ENCODE measurements at places on chromosomes 1 and 21. TPM values are rescaled to one million over a fixed set of nuclear protein-coding genes. Genes with fewer than 3 reads are reported as not detected.

DNA sequence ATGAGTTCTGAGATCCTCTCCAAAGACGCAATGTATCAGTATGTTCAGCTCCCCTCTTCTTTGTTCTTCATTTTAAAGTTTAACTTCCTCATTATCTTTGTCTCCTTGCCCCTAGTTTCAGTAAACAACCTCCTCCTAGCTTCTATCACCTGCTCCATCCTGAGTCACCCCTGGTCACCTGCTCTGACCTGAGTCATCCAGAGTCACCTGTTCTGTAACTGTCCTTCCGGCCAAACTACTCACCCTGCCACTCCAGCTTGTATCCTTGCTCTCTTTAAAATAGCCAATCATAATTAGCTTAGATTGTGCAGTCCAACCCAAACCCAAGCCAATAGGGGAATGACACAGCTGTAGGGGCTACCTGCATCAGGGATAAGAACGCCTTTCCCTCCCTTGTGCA lies 332.0 kb downstream of the OLFM3 start:
- no peak for DNase-seq
- H3K4me1 ChIP-seq = no peaks in the 10 kb centered on the region
- H3K36me3 ChIP-seq = no peaks in the 10 kb centered on the region
- no peaks in the 10 kb centered on the region for H3K27me3 ChIP-seq

DNA sequence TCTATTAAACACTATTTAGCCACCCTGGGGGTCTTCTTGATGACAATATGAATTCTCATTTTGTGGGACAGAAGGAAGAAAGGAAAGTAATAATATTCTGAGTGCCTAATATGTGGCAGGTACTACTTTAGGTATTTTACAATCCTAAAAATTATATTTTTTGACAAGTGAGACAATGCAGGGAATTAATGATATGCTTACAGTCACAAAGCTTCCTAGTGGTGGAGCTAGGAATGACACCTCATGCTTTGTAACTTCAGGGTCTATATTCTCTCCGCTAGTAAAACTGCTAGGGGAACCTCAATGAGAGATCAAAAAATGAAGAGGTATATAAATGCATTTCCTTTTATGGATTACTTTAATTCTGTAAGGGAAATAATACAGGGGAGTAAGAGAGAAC lies 44.3 kb downstream of the TPR start:
- no peaks in the 10 kb centered on the region for H3K4me1 ChIP-seq
- H3K27ac ChIP-seq = no peak overlapping the region
- no peak for DNase-seq
- peaks cover 95% of the 10 kb centered on the region for H3K36me3 ChIP-seq

DNA sequence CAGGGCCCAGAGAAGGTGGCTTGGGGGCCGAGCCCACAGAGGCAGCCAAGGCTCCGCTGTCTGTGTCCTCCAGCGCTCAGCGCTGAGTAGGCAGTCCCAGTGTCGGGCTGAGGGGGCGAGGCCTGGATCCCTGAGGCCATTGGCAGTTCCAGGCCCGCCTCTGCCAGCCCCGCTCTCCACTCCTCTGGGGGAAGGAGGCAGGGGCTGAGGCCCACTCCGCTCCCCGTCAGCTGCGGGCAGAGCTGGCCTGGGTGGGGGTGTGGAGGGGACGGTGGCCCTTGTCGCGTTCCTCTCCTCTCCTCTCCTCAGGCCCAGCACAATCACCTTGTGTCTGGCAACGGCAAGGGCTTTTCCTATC lies 132.8 kb downstream of the CASZ1 start:
- H3K27me3 ChIP-seq = no peaks in the 10 kb centered on the region
- H3K4me1 ChIP-seq = peaks cover 55% of the 10 kb centered on the region
- H3K36me3 ChIP-seq = peaks cover 13% of the 10 kb centered on the region
- H3K27ac ChIP-seq = peak overlapping the region; percentile 72

DNA sequence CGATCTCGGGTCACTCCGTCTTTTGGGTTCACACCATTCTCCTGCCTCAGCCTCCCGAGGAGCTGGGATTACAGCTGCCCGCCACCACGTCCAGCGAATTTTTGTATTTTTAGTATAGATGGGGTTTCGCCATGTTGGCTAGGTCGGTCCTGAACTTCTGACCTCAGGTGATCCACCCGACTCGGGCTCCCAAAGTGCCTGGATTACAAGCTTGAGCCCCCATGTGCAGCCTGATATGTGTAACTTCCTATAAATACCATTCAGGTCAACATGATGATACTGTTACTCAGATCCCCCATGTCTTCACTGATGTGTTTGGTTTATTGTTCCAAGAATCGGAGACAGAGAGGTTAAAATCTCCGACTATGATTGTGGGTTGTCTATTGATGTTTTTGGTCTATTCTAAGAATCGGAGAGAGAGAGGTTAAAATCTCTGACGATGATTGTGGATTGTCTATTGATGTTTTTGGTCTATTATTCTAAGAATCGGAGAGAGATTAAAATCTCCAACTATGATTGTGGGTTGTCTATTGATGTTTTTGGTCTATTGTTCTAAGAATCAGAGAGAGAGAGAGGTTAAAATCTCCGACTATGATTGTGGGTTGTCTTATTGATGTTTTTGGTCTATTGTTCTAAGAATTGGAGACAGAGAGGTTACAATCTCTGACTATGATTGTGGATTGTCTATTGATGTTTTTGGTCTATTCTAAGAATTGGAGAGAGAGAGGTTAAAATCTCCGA lies 17.0 kb downstream of the C1orf159 start:
- no peaks in the 10 kb centered on the region for H3K4me1 ChIP-seq
- no peak overlapping the region for H3K27ac ChIP-seq
- H3K27me3 ChIP-seq = no peaks in the 10 kb centered on the region
- no peak overlapping the region for H3K4me3 ChIP-seq
- H3K36me3 ChIP-seq = no peaks in the 10 kb centered on the region
- DNase-seq = peak; percentile 5

DNA sequence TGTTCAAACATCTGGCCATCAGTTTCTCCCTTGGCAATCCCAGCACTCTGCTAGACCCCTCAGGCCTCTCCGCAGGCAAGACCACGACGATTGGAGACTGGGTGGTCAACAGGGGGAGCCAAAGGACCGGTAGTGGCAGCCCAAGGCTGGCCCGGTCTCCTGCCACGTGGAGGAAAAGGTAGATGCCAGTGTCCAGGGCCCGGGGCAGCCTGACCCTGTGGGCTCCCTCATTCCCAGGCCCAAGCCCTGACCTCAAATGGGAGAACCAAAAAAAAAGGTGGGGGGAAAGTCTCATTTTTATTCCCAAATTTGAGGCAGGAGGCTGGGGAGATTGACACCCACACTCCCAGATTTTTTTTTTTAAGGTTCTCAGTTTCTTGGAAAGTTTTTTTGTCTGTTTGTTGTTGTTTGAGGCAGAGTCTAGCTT lies 24.8 kb downstream of the S100A6 start:
- H3K4me1 ChIP-seq = peaks cover 11% of the 10 kb centered on the region
- H3K4me3 ChIP-seq = no peak overlapping the region
- peak; percentile 89 for DNase-seq
- H3K36me3 ChIP-seq = no peaks in the 10 kb centered on the region
- H3K27me3 ChIP-seq = no peaks in the 10 kb centered on the region
- no peak overlapping the region for H3K27ac ChIP-seq

GRCh38 chr1:167718914-167719691 lies 2.7 kb upstream of the MPZL1 start:
- H3K27me3 ChIP-seq = no peaks in the 10 kb centered on the region
- no peak for DNase-seq
- no peaks in the 10 kb centered on the region for H3K36me3 ChIP-seq
- H3K4me1 ChIP-seq = peaks cover 18% of the 10 kb centered on the region
- H3K27ac ChIP-seq = no peak overlapping the region
- no peak overlapping the region for H3K4me3 ChIP-seq

DNA sequence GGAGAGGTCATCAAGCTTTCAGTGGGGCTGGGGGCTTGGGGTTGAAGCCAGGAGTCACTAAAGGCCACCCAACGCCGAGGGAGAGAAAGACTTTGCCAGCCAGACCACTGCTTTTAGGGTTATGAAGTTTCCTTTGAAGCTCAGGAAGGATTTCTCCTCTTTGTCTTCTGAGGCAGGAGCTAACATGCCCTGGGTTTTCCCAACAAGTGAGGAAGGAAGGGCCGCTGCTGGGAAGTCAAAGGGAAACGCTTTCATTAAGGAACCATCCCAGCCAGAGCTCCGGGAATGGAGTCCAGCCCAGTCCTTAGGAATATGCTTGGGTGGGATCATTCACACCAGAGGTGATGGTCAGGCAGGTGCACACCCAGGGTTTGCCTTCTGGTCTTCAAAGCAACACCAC lies 436.9 kb downstream of the PRDM2 start:
- no peaks in the 10 kb centered on the region for H3K27me3 ChIP-seq
- H3K4me1 ChIP-seq = peaks cover 8% of the 10 kb centered on the region
- H3K27ac ChIP-seq = no peak overlapping the region
- no peak overlapping the region for H3K4me3 ChIP-seq
- no peak for DNase-seq
- no peaks in the 10 kb centered on the region for H3K36me3 ChIP-seq

GRCh38 chr1:119116725-119117124 lies 23.7 kb downstream of the WARS2 start:
- H3K4me1 ChIP-seq = no peaks in the 10 kb centered on the region
- H3K36me3 ChIP-seq = no peaks in the 10 kb centered on the region
- no peak for DNase-seq
- no peaks in the 10 kb centered on the region for H3K27me3 ChIP-seq
- no peak overlapping the region for H3K27ac ChIP-seq

- no peak for DNase-seq
- no peaks in the 10 kb centered on the region for H3K36me3 ChIP-seq
- H3K27ac ChIP-seq = no peak overlapping the region
- no peaks in the 10 kb centered on the region for H3K4me1 ChIP-seq
Observed at GRCh38 chr1:211761400-211761799, 69.2 kb downstream of the LPGAT1 start.

DNA sequence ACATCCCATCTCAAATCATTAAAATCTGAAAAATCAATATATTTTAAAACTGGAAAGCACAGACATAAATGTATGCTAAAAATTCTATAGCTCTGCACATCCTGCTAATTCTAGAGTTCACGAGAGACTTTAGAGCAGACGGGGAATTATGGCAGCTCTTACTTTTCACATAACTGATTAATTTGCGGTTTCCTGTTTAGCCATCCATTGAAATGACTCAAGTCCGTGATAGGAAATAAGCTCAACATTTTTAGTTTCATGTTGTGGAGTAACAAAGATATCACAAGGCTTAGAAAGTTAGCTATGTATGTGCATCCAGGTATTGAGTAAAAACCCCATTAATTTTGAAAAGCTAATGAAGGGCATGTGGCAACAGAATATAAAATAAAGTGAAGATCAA lies 123.2 kb downstream of the SMYD2 start:
- no peak for DNase-seq
- H3K4me1 ChIP-seq = peaks cover 5% of the 10 kb centered on the region
- peaks cover 15% of the 10 kb centered on the region for H3K36me3 ChIP-seq
- no peak overlapping the region for H3K4me3 ChIP-seq

- no peaks in the 10 kb centered on the region for H3K4me1 ChIP-seq
- DNase-seq = no peak
- H3K4me3 ChIP-seq = no peak overlapping the region
Observed at GRCh38 chr1:25492323-25492722, 51.1 kb upstream of the LDLRAP1 start.

GRCh38 chr1:10337436-10337835 lies 61.4 kb upstream of the PGD start:
- H3K36me3 ChIP-seq = peaks cover 65% of the 10 kb centered on the region
- DNase-seq = no peak
- no peak overlapping the region for H3K4me3 ChIP-seq
- no peak overlapping the region for H3K27ac ChIP-seq
- no peaks in the 10 kb centered on the region for H3K4me1 ChIP-seq
- H3K27me3 ChIP-seq = no peaks in the 10 kb centered on the region

- H3K27ac ChIP-seq = no peak overlapping the region
- H3K36me3 ChIP-seq = no peaks in the 10 kb centered on the region
- peak; percentile 52 for DNase-seq
- peak overlapping the region; percentile 21 for H3K4me3 ChIP-seq
Observed at GRCh38 chr1:34781844-34782391, 904 bp downstream of the GJB3 start.

DNA sequence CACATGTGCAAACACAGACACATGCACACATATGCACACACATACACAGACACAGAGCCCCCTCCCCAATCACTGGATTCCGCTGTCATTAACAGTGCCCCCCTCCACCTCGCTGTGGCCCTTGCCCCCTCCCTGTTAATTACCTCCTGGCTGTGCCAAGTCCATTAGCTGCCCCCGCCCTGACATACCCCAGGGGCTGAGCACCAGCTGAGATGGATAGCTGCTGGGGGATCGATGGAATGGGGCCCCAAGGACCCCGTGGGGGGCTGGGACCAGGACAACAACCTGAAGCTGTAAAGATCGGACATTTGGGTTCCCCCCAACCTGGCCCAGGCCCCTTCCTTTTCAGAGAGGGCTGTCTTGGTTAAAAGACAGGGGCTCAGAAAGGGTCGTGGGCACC lies 9.6 kb upstream of the PEAR1 start:
- no peak overlapping the region for H3K4me3 ChIP-seq
- H3K36me3 ChIP-seq = no peaks in the 10 kb centered on the region
- no peak for DNase-seq
- H3K4me1 ChIP-seq = no peaks in the 10 kb centered on the region

DNA sequence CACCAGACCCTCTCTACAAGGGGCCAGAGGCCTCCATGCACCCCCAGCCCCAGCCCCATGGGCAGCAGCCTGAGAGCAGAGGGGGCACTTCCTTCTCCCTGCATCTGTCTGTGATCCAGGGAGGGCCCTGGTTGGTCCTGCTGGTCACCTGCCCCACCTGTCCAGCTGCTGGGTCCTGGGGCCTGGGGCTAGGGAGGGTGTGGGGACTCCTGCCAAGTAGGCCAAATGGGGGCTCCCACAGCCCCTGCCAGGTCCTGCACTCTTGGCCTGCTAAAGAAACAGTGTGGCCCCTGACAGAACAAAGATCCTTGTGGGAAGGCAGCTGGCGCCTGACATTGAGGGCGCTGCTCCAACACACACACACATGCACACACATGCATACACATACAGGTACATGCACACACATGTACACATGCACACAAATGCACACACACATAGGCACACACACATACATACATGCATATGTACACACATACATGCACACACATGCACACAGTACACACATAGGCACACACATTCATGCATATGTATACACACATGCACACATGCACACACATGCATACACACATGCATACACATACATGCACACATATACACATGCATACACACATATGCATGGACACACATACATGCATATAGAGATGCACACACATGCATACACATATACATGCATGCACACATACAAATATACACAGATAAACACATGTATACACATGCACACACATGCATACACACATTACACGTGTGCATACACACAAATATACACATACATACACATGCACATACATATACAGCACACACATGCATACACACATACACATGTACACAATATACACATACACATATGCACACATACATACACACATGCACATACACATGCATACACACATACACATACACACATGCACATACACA lies 49.9 kb downstream of the TRPM2 start:
- H3K4me1 ChIP-seq = no peaks in the 10 kb centered on the region
- H3K4me3 ChIP-seq = no peak overlapping the region
- no peaks in the 10 kb centered on the region for H3K27me3 ChIP-seq
- peak; percentile 22 for DNase-seq

- H3K36me3 ChIP-seq = peaks cover 14% of the 10 kb centered on the region
- no peak for DNase-seq
- no peaks in the 10 kb centered on the region for H3K27me3 ChIP-seq
Observed at GRCh38 chr1:44002606-44003157, 11.3 kb downstream of the CCDC24 start.

CYP4Z1 gene
- total RNA-seq = 2.1 TPM

ASTN1 gene
- total RNA-seq = 0.20 TPM

INKA2 gene
- total RNA-seq = 13.3 TPM

CD1D gene
- 5.3 TPM for total RNA-seq

MYOG gene
- not detected for total RNA-seq

Data from upper lobe of right lung (tissue), 1 donor.